SK-N-SH treated with all-trans-retinoic acid at 6 μM for 48 hours (cell line): ENCODE measurements at places on chromosomes 4 and X.
A peak's percentile ranks its signal among the peaks of the same experiment; 100 is the strongest.

DNA sequence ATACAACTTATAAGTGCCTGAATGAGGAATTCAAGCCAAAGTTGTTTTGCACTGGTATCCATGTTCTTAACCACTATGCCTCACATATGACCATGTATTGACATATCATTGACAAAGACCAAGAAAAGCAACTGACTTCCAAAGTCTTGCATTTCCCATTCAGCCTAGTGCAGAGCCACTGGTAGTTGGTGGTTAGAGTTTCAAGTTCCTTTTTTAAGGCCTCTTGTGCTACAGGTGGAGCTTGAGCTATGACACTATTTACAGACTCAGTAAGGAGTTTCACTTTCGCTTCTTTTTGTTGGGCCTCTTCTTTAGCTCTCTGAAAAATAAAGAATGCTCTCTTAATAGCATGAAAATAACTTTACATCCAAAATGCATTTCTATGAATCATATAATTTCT lies 763.0 kb downstream of the DMD start:
- ATAC-seq: 0 out of 3 replicates have a peak, but pooled peaks have one; percentile 38

GRCh38 chrX:72470532-72471223 lies 102.0 kb downstream of the HDAC8 start:
- ATAC-seq: no peak

DNA sequence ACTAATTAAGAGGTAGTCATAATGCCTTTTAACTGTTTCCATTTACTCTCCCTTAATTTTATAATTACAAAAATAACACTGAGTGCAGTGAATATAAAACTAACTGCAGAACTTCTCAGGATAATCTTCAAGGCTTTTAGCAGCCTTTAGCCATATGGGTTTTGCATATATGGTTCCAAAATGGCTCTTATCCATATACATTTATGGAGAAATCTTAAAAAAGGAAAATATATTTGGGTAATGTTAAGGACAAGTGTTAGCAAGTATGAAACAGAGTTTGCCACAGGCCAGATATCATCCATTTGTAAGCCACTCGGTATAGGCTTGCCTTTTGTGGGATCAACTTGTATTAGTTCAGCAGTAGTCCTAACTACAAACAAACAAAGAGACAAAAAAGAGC lies 423.4 kb downstream of the PDHA2 start:
- ATAC-seq: no peak

- ATAC-seq: peak; percentile 67
Measured at GRCh38 chr4:82517043-82517442, 44.7 kb downstream of the TMEM150C start.

- no peak for ATAC-seq
Measured at GRCh38 chrX:109967156-109967555, 35.8 kb upstream of the TMEM164 start.

DNA sequence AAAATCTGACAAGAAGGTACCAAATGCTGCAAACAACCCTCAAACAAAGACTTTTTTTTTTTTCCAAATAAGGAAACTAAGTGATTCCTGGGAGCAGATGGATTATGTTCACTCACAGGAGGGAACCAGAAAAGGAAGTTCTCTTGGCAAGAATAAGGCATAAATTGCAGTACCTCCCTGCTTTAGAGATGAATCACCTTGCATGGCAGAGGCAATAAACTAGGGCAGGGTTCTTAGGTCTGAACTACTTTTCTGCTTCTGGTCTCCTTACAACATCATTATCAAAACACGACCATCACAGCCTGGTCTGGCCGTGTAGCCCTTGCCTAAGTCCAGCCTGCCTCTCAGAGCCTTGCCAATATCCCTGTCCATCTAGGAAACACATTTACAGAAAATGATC lies 6.3 kb downstream of the TMEM31 start:
- peak; percentile 91 for ATAC-seq

DNA sequence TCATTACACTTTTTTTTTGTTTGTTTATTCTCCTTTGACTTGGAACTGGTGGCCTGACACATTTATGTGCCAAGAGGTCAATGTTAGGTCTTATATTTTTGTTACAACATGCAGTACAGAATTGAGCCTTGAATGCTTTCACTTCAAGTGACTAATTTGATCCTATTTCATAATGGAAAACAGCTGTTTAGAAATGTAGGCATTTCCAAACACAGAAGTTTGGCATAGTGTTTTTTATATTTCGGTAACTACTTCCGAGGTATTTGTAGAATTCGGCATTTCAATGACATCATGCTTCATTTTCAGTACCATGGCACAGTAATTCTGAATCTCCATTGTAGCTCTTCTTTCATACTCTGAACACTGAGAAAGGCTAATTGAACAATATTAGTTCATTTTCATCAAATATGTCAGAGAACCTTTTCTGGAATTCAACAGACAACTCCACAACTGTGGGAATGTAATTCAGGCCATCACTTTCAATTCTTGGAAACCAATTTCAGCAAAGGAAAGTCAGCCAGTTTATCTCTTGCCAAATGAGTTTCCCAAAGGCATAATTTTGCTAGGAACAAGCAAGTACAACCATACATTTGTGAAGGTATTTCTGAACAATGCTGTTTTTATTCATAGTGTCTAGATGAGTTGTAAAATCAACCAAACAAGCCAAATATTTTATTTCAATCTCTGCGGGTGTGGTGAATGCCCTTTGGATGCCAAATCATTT lies 11.4 kb downstream of the FAM120C start:
- ATAC-seq: peak; percentile 60

DNA sequence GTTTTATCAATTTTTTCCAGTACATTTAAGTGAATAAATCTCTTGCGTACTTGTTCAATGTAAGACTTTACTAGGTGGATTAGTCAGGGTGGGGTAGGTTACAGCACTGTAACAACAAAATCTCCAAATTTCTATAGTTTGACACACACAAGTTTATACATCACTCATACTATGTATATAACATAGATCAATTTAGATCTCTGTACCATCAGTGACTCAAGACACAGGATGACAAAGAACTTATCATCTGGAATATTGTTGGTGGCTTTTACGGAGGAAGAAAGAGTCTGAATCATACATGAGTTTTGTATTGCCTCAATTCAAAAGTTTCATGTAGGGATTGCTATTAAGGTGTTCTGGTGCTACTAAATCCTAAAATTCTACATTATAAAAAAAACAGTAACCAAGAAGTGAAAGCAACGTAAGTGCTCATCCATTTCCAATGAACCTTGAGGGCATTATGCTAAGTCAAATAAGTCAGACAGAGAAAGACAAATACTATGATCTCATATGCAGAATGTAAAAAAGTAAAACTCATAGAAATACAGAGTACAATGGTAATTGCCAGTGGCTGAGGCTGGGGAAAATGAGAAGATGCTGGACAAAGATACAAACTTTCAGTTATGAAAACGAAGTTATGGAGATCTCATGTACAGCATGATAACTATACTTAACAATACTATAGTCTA lies 98.0 kb upstream of the DKK2 start:
- ATAC-seq: no peak

DNA sequence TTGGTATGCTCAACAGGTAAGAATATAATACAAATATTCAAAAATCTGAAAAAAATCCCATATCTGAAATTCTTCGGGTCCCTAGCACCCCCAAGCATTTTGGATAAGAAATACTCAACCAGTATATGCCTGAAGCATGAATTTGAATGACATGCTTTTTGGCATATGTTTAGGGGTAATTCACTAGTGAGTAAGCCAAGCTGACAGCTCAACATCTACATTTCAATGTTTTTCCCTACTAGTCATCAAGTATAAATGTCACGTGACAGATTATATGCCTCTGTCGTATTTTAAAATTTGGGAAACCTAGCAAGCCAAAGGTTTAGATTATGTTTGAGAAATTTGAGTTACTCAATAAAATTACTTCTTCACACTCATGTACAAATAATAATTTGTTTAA lies 125.1 kb downstream of the FGF16 start:
- no peak for ATAC-seq

DNA sequence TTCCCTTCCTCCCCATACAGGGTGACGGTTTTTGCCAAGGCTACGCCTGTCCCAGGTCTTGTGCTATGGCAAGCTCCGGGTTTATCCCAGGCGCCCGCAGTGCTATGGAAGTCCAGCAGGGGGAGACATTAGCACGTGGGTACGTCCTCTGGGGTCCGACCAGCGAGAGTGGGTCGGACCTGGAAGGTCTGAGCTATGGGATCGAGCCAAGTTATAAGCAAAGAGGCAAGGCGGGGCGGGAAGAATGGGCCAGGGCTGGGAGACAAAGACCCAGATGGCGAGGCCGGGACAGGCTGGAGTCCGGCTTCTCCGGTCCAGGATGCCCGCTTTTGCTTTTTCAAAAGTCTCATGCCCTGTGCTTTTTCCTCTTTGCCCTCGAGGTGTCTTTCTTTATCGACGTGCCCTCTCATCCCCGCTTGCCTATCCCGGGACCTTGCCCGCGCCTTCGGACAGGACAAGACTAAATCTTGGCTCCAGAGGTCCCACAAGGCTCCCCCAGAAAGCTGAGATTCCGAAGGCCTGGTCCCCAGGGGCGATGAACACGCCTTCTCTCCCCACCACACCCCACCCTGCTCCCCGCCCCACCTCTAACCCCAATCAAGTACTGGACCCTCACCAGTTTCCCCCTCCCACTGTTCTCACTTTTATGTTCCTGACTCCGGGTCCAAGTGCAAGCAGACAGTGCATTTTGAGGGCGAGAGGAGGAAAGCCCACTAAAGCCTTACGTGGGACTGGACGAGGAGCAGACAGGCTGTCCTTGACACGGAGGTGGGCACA lies 785 bp upstream of the EFNB1 start:
- peak; percentile 66 for ATAC-seq

- ATAC-seq: no peak
Measured at GRCh38 chrX:46812445-46812844, 24.4 kb upstream of the RP2 start.

DNA sequence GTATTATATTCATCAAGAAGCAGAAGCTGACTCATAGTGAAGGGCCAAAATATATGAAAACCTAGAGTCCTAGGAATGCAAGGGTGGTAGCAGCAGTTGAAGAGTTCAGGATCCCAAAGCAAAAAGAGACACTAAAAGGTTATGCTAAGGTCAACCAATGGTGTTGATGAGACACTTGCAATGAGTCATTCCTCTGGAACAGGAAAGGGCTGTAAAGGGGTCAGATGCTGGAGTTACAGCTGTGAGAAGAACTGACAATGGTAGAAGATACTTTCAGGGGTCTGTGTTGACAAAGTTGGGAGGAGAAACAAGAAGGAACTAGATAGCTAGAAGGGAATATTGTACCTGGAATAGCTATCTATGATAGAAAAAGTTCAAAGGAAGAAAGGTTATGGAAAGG lies 47.5 kb downstream of the ZGRF1 start:
- ATAC-seq: no peak

- ATAC-seq: peak; percentile 64
Measured at GRCh38 chr4:169604903-169605331, 7.5 kb downstream of the NEK1 start.

DNA sequence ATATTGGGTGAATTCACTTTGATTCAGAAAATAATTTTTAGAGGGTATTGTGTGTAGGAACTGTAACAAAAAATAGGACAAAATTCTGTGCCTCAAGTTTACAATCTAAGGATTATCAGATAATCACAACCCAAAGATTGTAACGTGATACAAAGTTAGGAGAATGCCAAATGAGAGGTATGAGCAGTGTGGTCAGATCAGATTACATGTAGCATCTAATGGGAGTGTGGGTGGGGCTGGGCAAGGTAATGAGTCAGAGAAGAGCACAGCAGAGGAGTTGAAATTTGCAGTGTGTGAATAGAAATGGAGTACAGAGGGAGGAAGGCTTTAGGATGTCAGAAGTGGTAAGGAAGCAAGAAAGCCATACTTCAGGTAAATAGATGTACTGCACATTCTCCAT lies 103.4 kb upstream of the TEX13A start:
- 0 out of 3 replicates have a peak, but pooled peaks have one; percentile 18 for ATAC-seq

DNA sequence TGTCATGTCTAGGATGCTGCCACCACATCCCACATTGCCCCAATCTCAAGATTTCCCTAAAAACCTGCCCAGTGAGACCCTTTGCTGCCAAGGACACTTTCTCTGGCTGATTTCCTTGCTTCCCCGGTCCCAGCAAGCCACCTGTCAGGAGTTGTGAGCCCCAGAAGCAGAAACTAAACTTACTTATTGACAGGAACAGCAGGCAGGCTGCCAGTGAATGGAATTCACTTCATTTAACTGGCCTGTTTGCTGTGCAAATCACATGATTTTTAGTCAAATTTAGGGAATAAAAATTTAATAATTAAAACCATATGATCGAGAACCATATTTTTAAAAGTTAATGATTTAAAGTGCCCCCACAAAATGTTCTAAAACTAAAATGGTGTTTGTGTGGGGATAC lies 48.5 kb downstream of the MAMLD1 start:
- ATAC-seq: no peak

DNA sequence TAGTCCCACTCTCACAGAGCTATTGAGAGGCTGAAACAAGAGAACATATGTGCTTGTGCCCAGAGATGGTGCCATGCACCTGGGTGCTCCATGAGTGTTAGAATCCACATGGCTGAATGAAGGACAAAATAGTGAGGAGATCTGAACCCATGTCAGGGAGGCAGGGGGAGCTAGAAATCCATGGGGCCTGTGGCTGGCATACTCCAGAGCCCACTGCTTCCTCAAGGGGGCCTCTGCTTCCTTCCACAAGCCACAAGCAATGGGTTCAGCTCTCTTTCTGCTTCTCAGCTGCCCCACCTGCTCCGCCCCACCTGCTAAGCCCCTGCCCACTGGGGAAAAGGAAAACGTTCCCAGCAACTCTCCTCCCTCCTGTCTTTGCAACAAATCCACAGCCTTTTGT lies 46.1 kb downstream of the PJA1 start:
- ATAC-seq: no peak

DNA sequence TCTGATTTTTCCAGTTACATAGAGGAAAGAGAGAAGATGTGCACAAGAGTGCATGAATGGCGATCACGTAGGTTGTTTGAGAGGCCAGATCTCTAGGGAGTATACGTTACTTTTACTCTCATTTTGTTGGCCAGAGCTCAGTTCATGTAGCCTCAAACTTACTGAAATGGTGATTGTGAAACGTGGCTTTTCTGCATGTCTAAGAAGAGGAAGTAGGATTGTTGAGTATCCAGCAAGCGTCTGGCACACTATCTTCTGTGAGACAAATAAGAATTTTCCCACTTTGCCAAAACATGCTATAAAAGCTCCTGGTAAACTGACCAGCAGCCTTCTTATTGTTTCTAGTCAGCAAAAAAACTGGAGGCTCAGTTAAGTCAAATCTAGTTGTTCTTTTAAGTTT lies 264.5 kb upstream of the EMCN start:
- no peak for ATAC-seq

DNA sequence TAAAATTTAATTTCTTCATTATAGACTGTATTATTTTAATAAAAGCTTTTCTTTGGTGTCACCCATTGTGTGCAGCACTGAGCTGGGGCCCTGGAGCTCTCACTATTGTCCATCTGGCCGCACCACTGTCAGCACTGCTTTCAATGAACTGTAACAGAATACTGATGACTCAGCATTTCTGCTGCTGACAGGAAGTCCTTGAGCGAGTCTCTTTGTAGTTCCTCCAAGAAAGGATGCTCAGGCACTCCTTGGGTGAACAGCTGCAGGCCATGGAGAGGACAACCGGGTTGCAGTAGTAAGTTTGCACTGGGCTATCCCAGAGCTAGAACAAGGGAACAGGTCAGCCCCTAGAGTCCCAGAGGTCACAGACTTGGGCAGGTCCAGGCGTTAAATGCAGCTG lies 81.6 kb downstream of the SORBS2 start:
- ATAC-seq: peak; percentile 59
